Tongue (tissue), 3 donors: ENCODE measurements at places on chromosomes 12 and 14.
A peak's percentile ranks its signal among the peaks of the same experiment; 100 is the strongest.

- DNase-seq, result peak; percentile 97
These were observed at the start of the genes FOXM1 and RHNO1 for GRCh38 chr12:2877047-2877952. FOXM1 (minus strand) TSS chr12:2877174; CDS start chr12:2874478, 2,696 bp downstream. RHNO1 (plus strand) TSS chr12:2877223; CDS start chr12:2885367, 8,144 bp downstream.

- DNase-seq, result no peak
These were observed 464.6 kb downstream of the PCNX1 start for GRCh38 chr14:71371711-71372396.

- no peak for DNase-seq
These were observed 673.0 kb upstream of the LMO3 start for GRCh38 chr12:17278946-17279345.

GRCh38 chr14:102982852-102983470, 60.5 kb downstream of the AMN start:
- DNase-seq, result no peak

- DNase-seq, result no peak
These were observed 169.3 kb upstream of the PRICKLE1 start for GRCh38 chr12:42758806-42759205.

- DNase-seq, result no peak
These were observed 67.7 kb downstream of the RBM19 start for GRCh38 chr12:113898466-113898865.

DNA sequence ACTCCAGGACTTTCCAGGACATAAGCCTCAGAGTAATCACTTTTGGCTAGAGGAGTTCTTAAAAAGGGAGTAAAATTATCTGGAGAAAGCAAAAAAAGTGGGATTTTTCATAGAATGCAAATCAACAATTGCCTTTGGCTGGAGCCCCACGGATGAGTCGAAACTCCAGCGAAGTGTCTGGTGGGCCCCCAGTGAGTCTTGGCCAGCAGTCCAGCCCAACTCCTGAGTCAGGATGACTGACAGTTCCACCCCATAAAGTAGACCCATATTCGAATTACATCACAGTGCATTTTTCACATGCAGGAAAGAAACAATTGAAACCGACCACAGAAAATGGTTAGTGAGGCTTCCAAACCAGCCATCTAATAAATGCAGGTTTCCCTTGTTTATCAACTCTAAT, 265.7 kb downstream of the BCL11B start:
- DNase-seq, result no peak

DNA sequence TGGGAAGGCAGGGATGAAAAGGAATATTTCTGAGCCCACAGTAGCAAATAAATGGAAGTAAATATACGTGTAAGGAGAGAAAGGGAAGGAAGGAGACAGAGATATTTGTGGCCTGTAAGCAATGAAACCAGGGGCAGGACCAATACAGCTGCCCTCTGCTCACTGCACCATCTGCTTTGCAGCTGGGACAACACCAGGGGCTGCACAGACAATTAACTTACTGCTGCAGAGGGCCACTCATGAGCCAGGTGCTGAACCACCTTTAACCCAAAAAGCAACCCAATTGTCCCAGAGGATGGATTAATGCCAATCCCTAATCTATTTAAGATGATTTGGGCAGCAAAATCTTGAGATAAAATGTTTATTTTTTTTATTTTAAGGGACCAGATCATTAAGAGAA, 30.6 kb upstream of the TMX1 start:
- no peak for DNase-seq

- DNase-seq, result no peak
These were observed 104.2 kb downstream of the PCNX1 start for GRCh38 chr14:71011479-71011878.

- no peak for DNase-seq
These were observed 91.6 kb upstream of the PTPRQ start for GRCh38 chr12:80352474-80352873.

DNA sequence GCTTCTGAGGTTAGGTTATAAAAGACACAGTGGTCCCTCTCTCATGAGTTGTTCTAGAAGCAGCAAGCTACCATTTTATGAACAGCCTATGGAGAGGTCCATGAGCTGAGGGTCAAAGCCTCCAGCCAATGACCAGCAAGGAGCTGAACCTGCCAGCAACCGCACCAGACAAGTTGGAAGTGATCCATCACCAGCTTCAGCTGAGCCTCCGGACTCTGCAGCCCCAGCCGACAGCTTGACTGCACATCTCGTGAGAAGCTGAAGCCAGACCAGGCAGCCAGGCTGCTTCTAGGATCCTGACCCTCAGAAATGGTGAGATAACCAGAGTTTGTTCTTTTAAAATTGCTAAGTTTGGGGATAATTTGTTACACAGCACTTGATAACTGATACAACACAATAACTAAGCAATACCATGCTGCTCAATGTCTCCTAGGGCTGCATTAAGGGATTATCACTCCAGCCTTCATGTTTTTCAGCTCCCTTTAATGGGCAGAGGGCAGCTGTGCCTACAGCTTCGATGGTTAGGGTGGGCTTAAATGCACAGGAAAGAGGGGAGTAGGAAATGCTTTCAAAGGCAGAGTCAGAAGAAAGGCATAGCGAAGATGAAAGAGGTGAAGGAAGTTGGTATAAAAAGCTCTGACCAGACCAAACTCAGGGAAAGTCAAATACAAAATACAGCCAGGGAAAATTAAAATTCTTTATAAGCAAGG, 149.5 kb downstream of the RIMBP2 start:
- DNase-seq, result no peak

DNA sequence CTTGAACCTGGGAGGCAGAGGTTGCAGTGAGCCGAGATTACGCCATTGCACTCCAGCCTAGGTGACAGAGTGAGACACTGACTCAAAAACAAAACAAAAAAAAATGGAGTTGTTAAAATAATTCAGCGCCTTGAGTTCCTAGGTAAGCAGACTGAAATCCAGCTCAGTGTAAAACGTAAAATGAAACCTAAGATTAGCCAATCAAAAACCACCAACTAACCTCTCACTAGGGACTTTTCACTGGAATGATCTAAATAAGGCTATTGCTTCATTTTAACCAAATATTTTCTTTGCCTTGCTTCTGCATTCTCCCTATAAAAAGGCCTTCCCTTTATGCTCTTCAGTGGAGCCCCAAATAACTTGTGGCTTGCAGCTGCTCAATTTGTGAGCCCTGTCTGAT, 91.6 kb upstream of the HIF1A start:
- no peak for DNase-seq

DNA sequence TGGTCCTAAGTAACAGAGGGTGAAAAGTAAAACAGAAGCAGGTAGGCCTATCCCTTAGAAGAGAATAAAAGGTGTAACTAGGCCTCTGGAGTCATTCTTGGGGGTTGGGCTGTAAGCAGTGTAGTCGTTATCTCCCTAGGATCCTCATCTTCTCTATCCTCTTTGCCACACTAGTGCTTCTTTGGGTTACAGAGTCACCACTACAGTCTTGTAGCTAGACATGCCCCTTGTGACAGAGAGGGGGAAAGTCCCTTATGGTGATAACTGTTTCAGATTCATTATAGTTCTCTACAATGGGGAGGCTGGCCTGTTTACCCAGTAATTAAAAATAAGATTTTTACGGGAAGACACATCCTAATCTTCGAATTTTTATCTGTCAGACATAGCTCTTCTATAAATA, 16.4 kb upstream of the SRP54 start:
- DNase-seq, result no peak

DNA sequence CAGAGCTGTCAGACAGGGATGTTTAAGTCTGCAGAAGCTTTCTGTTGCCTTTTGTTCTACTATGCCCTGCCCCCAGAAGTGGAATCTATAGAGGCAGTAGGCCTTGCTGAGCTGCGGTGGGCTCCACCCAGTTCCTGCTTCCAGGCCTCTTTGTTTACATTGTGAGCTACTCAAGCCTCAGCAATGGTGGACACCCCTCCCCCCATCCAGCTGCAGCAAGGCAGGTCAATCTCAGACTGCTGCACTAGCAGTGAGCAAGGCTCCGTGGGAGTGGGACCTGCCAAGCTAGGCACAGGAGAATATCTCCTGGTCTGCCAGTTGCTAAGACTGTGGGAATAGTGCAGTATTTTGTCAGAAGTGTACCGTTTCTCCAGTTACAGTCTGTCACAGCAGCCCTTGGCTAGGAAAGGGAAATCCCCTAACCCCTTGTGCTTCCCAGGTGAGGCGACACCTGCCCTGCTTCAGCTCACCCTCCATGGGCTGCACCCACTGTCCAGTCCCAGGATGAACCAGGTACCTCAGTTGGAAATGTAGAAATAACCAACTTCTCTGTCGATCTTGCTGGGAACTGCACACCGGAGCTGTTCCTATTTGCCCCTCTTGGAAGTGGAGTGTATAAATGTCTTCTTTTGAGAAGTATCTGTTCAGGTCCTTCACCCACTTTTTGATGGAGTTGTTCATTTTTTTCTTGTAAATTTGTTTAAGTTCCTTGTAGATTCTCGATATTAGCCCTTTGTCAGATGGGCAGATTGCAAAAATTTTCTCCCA, 213.5 kb upstream of the SLC38A2 start:
- DNase-seq, result peak; percentile 60

- DNase-seq, result no peak
These were observed 8.4 kb upstream of the TMTC1 start for GRCh38 chr12:29792132-29792531.

DNA sequence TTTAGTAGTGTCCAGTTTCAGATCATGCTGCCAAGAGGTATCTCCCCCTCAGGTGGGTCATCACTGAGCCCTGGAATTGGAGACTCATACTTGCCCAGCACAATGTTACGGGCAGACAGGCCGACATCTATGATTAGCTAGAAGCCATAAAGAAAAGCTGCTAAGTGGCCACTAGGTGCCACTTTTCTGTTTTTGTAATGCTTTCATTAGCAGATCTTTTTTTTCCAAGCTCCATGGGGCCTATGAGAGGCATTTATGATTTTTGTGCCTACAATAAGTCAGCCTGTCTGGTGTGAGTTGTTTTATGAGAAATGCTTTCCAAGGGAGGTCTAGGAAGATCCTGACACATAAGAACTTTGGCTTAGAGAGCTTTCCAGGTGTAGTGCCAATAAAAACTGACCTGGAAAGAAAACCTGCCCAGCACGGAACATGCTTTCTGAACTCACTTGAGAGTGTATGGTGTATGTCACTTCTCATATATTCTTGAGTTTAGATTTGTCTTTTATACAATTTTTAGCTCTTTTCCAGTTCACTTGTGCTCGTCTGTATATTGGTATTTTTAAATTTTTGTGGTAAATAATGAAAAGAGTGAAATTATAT, 21.8 kb upstream of the SMCO2 start:
- peak; percentile 60 for DNase-seq

DNA sequence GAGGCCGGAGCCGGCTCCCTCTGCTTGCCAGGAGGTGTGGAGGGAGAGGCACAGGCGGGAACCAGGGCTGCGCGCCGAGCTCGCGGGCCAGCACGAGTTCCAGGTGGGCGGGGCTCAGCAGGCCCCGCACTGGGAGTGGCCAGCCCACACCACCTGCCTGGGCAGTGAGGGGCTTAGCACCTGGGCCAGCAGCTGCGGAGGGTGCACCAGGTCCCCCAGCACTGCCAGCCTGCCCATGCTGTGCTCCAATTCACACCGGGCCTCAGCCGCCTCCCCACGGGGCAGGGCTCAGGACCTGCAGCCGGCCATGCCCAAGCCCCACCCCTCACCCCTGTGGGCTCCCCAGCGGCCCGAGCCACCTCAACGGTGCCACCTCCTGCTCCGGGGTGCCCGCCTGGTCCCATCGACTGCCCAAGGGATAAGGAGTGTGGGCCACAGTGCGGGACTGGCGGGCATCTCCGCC, 72.4 kb upstream of the PPP2R5C start:
- no peak for DNase-seq

DNA sequence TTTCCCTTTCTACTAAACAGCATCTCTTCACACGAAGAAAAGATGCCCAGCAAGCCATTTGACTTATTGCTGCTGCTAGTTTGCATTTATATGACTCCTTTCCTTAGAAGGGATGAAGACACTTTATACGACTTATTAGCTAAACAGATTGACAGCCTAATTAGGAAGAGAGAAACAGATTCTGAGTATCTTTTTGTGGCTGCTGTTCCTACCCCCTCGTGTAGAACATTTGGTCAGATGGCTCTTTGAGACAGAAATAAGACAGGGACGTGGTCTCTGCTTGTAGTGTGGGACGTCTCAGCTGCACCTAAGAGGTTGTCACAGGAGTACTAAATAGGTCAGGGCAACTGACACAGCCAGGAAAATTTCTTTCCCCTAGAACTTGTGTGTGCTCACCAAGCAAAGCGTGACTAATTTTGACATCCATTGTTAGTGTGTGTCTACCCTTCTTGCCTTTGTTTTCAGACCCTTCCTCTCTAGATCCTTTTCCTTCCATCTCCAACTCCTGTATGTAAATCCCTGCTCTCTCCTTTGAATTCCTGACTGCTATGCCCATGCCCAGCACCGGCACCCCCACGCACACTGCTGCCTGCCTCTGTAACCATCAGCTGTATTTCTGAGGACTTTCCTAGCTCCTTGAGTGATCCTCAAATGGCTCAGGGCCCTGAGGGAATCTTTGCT, 83.2 kb downstream of the DAD1 start:
- DNase-seq, result no peak

- DNase-seq, result peak; percentile 80
These were observed 694.3 kb upstream of the TBX3 start for GRCh38 chr12:115378291-115378690.

- DNase-seq, result no peak
These were observed 63.7 kb upstream of the ZFP36L1 start for GRCh38 chr14:68856572-68856971.

DNA sequence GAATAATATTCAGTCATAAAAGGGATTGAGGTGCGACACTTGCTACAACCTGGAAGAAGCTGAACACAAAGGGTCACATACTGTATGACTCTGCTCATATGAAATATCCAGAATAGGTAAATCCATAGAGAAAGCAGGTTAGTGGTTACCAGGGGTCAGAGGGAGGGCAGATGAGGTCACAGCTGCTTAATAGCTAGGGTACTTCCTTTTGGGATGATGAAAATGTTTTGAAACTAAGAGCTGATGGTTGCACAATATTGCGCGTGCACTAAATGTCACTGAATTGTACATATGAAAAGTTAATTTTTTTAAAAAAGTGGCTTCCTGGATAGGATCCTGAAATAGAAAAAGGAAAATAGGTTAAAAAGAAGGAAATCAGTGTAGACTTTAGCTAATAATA, 23.8 kb downstream of the NEUROD4 start:
- DNase-seq, result no peak

GRCh38 chr12:92418381-92418780, 272.7 kb upstream of the BTG1 start:
- no peak for DNase-seq

- peak; percentile 45 for DNase-seq
These were observed 23.3 kb downstream of the CHGA start for GRCh38 chr14:92945959-92946846.

- no peak for DNase-seq
These were observed 275.0 kb downstream of the AKAP6 start for GRCh38 chr14:32603992-32604565.

- no peak for DNase-seq
These were observed 8.9 kb downstream of the COX14 start for GRCh38 chr12:50120953-50121352.

DNA sequence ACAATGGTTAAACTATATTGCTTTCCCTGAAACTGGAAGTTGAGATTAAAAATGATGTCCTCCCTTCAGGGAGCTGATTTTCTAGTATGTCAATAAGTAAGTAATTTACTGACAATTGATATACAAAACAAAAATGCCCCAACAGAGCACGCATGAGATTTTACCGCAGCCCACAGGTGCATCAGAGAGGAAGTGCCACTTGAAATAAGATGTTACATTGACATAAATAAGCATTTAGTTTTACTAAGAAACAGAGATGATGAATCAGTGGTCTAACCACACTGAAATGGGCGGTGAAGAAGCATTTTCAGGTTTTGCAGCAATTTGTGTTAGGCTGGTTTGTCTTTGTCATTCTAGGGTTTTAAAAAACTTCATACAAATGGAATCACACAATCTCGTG, 8.8 kb upstream of the CLECL1 start:
- DNase-seq, result no peak

GRCh38 chr14:85445151-85445795, 84.7 kb upstream of the FLRT2 start:
- DNase-seq, result no peak
